ENCODE measurements at places on chromosomes 5 and 9. TPM values are rescaled to one million over a fixed set of nuclear protein-coding genes. Genes with fewer than 3 reads are reported as not detected.

DNA sequence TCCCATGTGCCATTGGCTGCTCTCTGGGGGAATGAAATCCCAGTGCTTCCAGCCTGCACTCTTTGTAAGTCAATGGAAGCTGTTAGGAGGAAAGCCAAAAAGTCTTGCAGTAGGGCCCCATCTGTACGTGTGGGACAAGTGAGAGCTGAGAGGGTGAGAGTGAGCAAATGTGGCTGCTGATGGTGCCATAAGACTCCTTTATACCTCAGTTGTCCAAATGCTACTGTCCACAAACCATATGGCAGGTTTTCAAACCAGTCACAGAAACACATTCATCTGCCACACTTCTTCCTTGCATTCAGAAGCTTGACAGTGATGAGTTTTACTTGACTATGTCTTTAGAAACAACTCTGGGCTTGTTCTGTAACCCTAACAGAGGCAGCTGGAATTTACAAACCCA is 543.8 kb downstream of the CSNK1G3 start:
- no peaks in the 10 kb centered on the region for H3K36me3 ChIP-seq
- H3K4me3 ChIP-seq, result no peak overlapping the region
- DNase-seq, result no peak
- no peaks in the 10 kb centered on the region for H3K27me3 ChIP-seq

DNA sequence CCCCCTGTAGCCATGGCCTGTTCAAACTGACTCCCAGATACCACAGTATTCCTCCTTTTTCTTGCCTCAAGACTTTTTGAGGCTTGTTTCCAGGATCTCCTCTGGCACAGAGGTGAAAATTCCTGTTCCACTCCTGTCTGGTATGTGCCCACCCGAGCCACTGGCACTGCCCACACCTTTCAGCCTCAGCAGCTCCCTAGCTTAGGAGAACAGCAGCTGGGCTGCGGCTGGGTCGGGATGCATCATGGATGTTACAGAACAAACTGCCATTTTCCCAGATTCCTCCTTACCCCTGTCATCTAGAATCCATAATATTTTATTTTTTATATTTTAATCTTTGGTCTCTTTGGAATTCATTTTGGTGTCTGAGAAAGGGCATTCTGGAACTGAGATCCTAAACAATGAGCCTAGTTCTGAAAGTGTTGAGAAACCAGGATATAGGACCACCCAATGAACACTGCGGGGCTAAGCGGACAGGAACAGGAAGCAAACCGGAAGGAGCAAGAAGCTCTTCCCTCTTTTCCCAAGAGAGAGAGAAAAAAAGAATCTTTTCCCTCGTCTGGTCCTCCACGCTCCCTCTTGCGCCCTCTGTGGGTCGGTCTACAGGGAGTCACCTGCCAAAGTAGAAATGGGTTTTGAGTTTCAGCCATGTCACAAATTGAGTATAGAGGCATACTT is 12.5 kb downstream of the OR2S2 start:
- H3K4me3 ChIP-seq, result no peak overlapping the region
- peak; percentile 20 for DNase-seq
- H3K36me3 ChIP-seq, result no peaks in the 10 kb centered on the region
- H3K4me1 ChIP-seq, result no peaks in the 10 kb centered on the region
- no peaks in the 10 kb centered on the region for H3K27me3 ChIP-seq
- no peak overlapping the region for H3K27ac ChIP-seq

DNA sequence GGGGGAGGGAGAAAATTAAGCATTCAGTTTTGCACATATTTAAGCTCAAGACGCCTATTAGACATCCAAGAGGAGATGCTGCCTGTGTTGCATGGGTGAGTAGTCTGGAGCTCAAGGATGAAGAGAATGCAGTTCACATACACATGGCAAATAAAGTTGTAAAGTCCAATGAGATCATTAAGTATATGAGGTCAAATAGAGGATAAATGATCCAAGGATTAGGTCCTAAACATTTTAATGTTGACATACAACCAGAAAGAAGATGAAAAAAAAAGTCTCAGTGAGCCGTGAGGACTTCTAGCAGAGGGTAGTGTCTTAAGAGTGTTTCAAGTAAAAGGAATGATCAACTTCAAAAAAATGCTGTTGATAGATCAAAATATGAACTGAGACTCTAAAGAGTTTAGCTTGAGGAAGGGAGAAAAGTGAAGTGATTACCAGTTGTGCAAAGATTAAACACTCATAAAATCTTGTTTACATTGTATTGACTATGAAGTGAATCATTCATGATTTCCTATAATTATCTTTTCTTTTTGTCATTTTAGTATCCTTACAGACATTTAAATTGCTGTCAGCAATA is 251.8 kb downstream of the ZNF608 start:
- no peaks in the 10 kb centered on the region for H3K36me3 ChIP-seq
- no peak for DNase-seq
- peaks cover 6% of the 10 kb centered on the region for H3K4me1 ChIP-seq

DNA sequence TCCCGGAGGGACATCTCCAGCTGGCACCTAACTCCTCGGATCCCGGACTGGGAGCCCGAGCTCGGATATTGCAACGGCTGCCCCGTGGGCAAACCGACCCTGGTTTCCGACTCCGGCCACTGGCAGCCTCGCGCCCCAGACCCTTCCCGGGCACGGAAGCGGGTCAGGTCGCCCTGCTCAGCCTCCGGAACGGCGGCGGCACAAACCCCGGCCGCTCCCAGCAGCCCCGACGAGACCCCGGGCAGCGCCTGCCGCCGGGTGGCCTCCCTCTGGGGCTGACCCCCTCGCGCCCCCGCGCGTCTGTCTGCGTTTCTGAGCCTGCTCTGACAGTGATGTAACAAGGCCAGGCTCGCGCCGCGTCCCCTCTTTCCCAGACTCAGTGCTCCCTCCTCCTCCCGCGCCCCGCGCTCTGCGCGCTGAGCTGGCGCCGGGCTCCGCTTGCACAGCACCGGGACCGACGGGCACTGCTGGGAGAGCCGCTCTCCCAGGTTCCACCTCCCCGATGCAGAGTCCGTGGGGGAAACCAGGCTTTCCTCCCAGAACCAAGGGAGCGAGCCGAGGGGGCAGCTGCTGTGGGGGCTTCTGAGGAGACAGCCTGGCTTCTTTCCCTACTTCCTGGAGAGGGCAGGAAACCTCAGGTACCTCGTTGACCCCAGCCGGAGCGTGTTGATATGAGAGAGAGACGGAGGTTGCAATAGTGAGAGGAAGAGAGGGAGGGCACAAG is at the start of gene TMEM215:
Gene TMEM215, plus strand, starts transcription at position 373 of the 724 bp plus-strand sequence. CDS start 644 bp downstream, outside the sequence.
- H3K36me3 ChIP-seq, result no peaks in the 10 kb centered on the region
- DNase-seq, result no peak
- no peak within 1 kb of the TSS for H3K27ac ChIP-seq
- H3K4me1 ChIP-seq, result peaks cover 6% of the 10 kb centered on the region
- no peak within 1 kb of the TSS for H3K4me3 ChIP-seq

GRCh38 chr9:8832955-8833354 is 1033.4 kb upstream of the DMAC1 start:
- H3K4me1 ChIP-seq, result no peaks in the 10 kb centered on the region
- H3K27me3 ChIP-seq, result no peaks in the 10 kb centered on the region
- DNase-seq, result no peak
- no peak overlapping the region for H3K27ac ChIP-seq
- H3K36me3 ChIP-seq, result no peaks in the 10 kb centered on the region

DNA sequence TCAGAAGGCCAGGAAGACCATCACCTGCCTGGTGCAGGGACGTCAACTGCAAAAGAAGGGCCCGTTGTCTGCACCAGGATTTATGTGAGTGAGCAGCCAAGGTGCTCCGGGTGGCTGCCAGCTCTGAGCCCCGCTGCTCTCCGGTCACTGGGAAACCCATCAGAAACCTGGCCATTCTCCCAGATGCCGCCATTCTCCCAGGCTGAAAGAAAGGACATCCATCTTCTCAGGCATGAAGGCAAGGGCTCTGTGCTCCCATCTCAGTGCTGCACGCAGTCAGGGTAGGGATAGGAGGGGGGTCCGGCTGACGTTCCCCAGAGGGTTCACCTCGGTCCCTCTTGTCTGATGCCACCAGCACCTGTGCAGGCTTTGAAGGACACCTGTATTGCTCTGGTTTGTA is 158.4 kb downstream of the ERCC6L2 start:
- H3K27ac ChIP-seq, result no peak overlapping the region
- no peaks in the 10 kb centered on the region for H3K36me3 ChIP-seq
- no peak for DNase-seq
- H3K27me3 ChIP-seq, result no peaks in the 10 kb centered on the region

DNA sequence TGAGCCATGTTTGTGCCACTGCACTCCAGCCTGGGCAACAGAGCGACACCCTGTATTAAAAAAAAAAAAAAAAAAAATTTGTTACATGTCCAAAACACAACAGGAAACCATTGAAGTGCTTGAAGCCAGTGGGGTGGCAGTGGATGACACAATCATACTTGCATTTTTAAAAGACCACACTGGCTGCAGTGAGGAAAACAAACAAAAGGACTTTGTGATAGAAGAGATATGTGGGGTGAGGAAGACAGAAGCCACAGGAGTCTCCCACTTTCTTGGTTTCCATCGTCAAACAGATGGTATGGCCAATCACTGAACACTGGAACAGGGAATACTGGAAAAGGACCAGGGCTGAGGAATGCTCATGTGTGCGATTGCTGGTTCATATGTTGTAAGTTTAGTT is 20.9 kb upstream of the COMMD10 start:
- no peaks in the 10 kb centered on the region for H3K36me3 ChIP-seq
- peaks cover 2% of the 10 kb centered on the region for H3K27me3 ChIP-seq
- H3K4me1 ChIP-seq, result no peaks in the 10 kb centered on the region
- no peak for DNase-seq

DNA sequence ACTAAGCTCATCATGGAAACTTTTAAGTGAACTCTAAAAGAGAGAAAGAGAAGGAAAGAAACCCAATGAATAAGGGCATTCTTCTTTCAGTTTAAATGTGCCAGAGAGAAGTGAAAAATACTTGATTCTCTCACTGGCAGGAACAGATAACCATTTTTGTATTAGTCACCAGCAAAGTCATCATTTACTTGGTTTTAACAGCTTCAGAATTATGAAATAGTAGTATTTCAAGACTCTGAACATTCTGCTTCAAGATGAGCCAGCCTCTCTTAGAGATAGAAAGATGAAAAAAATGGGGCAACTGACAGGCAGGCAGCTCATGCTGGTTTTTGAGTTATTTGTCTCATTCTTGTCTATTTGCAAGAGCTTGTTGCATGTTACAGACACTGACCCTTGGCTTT is 103.5 kb downstream of the GCNT1 start:
- no peak overlapping the region for H3K27ac ChIP-seq
- H3K4me3 ChIP-seq, result no peak overlapping the region
- H3K27me3 ChIP-seq, result no peaks in the 10 kb centered on the region
- no peaks in the 10 kb centered on the region for H3K36me3 ChIP-seq
- H3K4me1 ChIP-seq, result no peaks in the 10 kb centered on the region

GRCh38 chr9:79431019-79431679 is 140.6 kb upstream of the TLE4 start:
- no peak overlapping the region for H3K27ac ChIP-seq
- no peak overlapping the region for H3K4me3 ChIP-seq
- DNase-seq, result no peak
- no peaks in the 10 kb centered on the region for H3K36me3 ChIP-seq
- no peaks in the 10 kb centered on the region for H3K27me3 ChIP-seq

DNA sequence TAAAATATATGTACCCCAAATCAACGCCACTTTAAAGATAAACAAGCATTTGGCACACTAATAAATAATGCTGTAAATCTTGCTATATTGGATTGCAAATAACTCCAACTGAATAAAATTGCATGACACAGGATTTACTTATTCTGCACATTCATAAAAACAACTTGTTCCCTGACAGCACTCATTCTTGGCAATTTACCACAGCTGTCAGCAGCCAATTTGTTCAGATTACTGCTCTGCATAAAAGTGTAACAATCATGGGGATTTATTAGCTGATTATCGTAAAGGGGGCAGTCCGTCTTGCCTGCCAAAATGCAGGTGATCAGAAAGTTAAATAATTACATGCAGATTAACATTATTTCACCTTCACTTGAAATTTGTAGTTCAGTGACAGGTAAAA is 285.3 kb downstream of the SLF1 start:
- H3K36me3 ChIP-seq, result peaks cover 4% of the 10 kb centered on the region
- H3K4me1 ChIP-seq, result no peaks in the 10 kb centered on the region
- H3K27ac ChIP-seq, result no peak overlapping the region
- H3K27me3 ChIP-seq, result no peaks in the 10 kb centered on the region
- no peak for DNase-seq

DNA sequence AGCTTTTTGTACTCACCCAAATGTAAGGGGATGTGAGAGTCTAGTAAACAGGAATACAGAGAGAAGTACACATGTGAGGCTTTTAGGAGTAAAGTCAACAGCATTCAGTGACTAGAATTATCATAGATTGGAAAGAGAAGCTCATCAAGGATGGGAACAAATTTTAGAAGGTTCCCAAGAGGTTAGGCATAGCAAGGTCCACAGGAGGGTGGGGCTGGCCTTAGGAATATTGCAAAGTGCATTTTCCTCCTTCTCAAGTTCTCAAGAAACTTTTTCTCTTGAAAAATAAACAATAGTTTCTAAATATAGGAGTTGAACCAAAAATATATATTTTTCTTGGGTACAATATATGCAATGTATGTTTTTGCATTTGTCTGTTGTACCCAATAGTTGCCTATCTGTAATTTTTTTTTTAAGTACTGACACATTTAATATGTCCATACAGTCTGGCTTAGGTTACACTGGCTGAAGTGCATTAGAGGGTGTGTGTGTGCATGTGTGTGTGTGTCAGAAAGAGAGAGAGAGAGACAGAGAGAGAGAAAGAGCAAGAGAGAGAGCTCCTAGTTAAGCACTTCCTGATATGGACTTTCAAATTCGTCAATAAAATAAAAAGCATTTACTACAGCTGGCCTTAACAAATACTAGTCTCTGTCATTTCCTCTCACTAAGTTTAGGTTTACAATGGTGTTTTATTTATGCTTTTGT is 62.2 kb downstream of the SNX18 start:
- no peak overlapping the region for H3K27ac ChIP-seq
- no peak for DNase-seq
- H3K27me3 ChIP-seq, result peaks cover 4% of the 10 kb centered on the region
- no peak overlapping the region for H3K4me3 ChIP-seq
- H3K36me3 ChIP-seq, result no peaks in the 10 kb centered on the region

GRCh38 chr9:6068983-6069382 is 53.6 kb upstream of the RANBP6 start:
- no peaks in the 10 kb centered on the region for H3K36me3 ChIP-seq
- H3K4me1 ChIP-seq, result no peaks in the 10 kb centered on the region
- no peak for DNase-seq

GRCh38 chr9:90813046-90813445 is 11.4 kb downstream of the SYK start:
- no peak overlapping the region for H3K4me3 ChIP-seq
- DNase-seq, result no peak
- H3K36me3 ChIP-seq, result no peaks in the 10 kb centered on the region
- H3K4me1 ChIP-seq, result no peaks in the 10 kb centered on the region

DNA sequence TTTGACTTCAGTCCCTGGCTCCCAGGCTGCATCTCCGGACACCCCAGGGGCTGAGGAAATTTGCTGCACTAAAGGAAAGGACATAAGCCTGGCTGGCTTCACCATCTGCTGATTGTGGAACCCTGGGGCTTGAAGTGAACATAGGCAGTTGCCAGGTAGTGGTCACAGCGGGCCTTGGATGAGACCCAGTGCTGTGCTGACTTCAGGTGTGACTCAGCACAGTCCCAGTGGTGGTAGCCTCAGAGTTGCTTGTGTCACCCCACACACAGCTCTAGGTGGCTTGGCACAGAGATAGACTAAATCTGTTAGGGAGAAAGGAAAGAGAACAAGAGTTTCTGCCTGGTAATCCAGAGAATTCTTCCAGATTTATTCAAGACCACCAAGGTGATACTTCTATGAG is 36.1 kb upstream of the RUSC2 start:
- DNase-seq, result no peak
- H3K36me3 ChIP-seq, result no peaks in the 10 kb centered on the region
- H3K27me3 ChIP-seq, result peaks cover 11% of the 10 kb centered on the region
- no peaks in the 10 kb centered on the region for H3K4me1 ChIP-seq

CTNNA1 gene
- total RNA-seq, result 298 TPM

FABP6 gene
- total RNA-seq, result 0.31 TPM

SGCD gene
- total RNA-seq, result not detected

EFNA5 gene
- 30.5 TPM for total RNA-seq

CREBRF gene
- 9.0 TPM for total RNA-seq

LCN9 gene
- not detected for total RNA-seq

PELO gene
- total RNA-seq, result 12.4 TPM

LCN15 gene
- 0.05 TPM for total RNA-seq

Data from Panc1 (cell line).